ENCODE measurements at places on chromosomes 2 and 18. TPM values are rescaled to one million over a fixed set of nuclear protein-coding genes. Genes with fewer than 3 reads are reported as not detected.

The IL37 gene
- total RNA-seq = not detected

The CREG2 gene
- 0.46 TPM for total RNA-seq

The SLC5A7 gene
- not detected for total RNA-seq

The FZD7 gene
- total RNA-seq = 9.5 TPM

The ASB18 gene
- total RNA-seq = not detected

The GREB1L gene
- 1.1 TPM for total RNA-seq

The ALLC gene
- total RNA-seq = not detected

The PROC gene
- total RNA-seq = not detected

The HJURP gene
- 12.4 TPM for total RNA-seq

The LAMA1 gene
- total RNA-seq = 269 TPM
